Activated T-cell treated with anti-CD3 and anti-CD28 coated beads, Interleukin-2, amount 50 U/mL, for 48 hours (primary cell): ENCODE measurements at places on chromosomes 5 and 9.
A peak's percentile ranks its signal among the peaks of the same experiment; 100 is the strongest.

DNA sequence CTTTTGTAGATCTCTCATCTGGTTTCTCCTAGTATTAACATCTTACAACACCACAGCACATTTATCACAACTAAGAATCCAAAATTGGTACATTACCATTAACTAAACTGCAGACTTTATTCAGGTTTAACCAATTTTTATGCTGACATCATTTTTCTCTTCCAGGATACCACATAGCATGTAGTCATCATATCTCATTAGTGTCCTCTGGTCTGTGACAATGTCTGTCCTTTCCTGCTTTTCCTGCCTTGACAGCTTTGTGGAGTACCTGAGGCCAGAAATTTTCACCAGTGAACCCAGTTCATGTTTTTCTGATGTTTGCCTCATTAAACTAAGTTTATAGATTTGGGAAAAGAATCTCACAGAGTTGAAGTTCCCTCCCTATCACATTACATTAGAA lies 294.7 kb upstream of the TNC start:
- no peak for DNase-seq

- DNase-seq = no peak
These were observed 5.3 kb upstream of the GOLGA1 start for GRCh38 chr9:124946167-124946566.

GRCh38 chr5:71533615-71534014 lies 53.5 kb upstream of the MCCC2 start:
- DNase-seq = no peak

DNA sequence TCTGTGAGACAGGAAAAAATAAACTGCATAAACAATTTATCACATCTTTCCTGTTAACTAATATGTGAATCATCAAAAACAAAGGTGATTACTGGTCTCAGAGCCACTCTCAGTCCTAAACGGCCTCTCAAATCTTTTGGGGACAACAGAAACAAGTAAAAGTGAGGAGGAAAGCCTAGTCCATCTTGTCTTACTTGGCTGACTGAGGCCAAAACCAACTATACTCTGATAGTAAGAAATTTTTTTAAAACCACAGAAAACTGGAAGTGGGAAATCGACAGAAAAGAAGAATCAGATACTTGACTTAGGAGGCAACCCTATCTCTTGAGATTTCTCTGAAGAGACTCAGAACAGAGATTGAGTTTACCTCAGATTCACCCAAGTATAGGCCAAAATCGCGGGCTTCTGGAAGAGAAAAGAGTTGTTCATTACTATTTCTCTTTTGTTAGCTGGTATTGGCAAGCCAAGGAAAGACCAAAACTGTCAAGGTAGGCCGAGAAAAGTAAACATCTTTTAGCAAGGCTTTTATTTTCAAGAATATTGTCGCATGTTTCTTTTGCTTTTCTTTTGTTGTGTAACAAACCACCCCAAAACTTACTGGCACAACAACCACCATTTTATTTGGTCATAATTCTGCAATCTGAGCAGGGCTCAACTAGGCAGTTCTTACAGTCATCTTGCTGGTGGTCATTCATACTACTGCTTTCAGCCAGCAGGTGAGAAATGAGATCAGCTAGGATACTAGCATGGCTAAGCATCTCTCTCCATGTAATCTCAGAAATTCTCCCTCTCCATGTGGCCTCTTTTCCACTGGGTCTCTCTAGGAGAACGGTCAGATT lies 46.1 kb downstream of the RFX3 start:
- DNase-seq = no peak

DNA sequence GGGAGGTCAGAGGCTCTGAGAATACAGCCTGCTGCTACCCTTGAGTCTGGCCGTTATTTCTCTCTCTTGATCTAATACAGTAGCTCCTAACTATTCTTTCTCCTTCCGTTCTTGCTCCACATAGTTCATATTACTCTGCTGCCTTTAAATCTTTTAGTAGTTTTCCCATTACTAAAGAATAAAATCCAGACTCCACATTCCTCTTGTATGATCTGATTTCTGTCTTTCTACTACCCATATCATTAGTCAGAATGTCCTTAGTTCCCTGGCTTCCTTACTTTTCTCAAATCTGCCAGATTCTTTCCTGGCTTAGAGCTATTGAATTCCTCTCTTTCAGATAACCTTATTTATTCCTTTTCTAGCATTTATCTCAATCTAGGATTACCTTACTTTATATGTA lies 40.0 kb downstream of the MARCHF6 start:
- no peak for DNase-seq

- DNase-seq = no peak
These were observed 3.7 kb upstream of the PJA2 start for GRCh38 chr5:109413458-109413857.

DNA sequence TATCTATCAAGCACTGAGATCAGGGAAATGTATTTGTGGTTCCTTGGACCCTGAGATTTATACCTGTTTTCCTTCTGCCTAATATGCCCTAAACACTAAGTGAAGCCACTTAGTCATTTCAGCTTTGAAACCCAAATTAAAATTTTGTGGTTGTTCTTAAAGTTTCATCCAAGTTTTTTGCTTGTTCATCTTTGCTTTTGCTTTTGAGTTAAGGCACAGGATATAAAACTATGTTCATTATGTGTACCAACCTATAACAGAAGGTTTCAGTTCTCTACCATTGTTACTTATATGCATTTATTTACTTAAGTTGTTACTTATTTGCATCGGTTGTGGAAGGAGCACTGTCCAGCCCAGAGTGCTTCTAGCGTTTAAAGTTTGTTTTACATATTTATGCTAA lies 382.3 kb downstream of the PTPRD start:
- no peak for DNase-seq

GRCh38 chr9:13863112-13863511 lies 450.8 kb downstream of the NFIB start:
- DNase-seq = no peak

DNA sequence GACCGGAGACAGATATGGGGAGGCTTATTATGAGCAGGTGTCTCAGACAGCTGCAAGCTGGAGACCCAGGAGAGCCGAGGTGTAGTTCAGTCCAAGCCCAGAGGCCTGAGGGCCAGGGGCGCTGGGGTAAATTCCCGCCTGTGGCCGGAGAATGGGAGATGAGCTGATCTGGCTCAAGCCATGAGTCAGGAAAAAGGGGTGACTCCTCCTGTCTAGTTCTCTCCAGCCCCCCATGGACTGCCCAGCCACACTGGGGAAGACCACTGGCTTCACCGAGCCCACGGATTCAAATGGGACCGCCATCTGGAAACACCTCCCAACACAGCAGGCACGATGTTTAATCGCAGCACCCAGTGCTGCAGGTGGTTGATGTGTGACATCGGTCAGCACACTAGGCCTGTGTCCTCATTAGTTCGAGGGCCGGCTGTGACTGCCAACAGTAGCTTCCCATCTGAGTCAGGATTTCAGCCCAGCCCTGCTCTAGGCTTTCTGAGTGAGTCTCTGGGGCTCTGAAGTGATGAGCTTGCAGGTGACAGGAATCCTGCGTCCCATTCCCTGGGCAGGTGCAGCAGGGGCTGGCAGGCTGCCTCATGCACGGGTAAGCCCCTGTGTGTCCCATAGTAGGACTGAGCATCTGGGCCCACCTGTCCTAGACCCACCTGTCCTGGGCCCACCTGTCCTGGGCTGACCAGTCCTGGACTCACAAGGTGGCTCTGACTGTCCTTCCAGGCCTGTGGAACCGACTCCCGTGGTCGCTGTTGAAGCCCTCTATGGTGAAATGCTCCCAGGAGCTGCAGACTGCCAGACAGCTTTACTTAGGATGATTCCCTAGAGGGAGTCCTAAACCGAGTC lies 49.7 kb downstream of the AHRR start:
- peak; percentile 47 for DNase-seq

DNA sequence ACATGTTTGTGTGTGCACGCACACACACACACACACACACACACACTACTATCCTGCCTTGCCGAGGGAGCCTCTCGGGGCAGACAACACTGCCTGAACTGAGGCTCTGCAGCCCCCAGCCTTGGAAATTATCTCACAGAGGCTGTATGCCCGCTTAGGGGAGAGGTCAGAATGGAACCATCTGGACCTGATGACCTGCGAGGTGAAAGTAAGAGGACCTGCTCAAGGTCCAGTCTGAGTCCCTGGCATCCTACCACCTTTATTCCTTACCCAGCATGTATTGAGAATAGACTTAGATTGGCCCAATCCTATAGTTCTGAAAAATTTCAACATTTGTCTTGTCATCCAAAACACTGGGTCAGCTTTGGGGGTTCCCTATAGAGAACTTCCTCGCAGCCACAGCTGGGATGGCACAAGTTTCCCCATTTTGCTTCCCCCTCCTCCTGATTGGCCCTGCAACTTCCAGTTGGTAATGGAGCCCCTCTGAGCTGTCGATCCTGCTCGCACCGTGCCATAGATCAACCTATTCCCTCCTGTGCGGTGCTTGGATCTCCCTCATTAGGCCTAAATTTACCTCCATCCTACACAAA lies 10.2 kb downstream of the MVB12B start:
- no peak for DNase-seq

DNA sequence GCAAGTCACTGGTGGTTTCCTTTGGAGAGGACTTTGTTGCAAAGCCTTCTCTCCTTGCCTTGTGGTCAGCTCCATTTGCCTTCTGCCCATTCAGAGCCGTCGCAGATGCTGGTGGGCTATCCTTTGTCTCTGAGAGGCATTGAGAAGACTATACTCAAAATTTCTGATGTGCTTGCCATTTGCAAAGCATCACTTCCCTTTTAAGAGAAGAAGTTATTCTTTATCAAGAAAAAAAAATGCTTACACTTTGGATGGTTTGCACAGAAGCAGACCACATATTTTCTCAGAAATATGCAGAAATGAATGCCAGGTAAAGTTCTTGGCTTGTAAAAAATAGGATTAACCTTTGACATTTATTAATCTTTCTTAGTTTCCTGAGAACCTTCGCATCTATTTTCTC lies 195.8 kb upstream of the KLF4 start:
- DNase-seq = no peak

- no peak for DNase-seq
These were observed 249.7 kb upstream of the DAB2 start for GRCh38 chr5:39674209-39675082.

- DNase-seq = peak; percentile 44
These were observed 32.9 kb downstream of the NXNL2 start for GRCh38 chr9:88567870-88568269.
